ENCODE measurements at places on chromosomes 4 and X.

- DNase-seq, result no peak
Observed at GRCh38 chr4:112343330-112344080, 46.3 kb downstream of the ALPK1 start.

DNA sequence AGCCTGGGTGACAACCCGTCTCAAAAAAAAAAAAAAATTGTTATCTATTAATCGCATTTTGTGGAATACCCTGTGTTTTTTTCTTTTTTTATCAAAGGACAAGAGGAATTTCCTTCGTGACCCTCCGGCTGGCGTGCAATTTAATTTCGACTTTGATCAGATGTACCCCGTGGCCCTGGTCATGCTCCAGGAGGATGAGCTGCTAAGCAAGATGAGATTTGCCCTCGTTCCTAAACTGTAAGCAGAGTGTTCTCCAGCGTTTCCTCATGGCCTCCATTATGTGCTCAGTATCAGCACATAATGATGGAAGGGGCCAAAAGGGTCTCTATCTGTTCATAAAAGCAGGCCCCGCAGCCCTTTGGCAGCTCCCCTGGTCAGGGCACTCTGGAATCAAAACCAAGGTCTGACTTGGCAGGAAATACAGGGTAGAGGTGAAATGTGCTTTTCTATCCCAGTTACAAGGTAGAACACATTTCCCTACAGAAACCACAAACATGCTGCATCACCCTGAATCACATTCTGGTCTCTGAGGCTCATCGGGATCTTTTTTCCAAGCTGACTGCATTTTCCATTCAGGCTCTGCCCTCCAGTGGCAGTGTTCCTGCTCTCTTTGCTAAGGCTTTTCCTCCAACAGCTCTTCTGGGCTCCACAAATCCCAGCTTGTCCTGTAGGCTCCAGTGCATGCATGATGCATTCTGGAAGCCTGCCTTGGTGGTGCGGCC, 24.4 kb downstream of the SYAP1 start:
- peak; percentile 39 for DNase-seq

DNA sequence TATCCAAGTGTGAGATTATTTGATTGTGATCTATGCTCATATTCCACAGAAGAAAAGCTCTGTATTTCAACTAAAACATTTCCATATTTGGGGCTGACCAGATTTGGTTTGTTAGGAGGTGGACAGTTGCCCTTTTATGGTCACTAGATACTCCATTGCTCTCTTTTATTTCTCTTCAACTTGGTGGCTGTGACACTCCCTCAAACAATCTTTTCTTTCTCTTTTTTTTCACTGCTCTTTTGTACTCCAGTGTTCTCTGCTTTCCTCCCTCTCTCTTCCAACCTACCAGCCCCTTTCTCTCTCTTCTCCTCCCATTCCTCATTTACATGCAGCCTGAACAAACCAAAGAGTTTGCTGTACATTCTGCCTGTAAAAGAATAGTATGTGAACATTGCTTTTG, 48.8 kb downstream of the RBPJ start:
- no peak for DNase-seq

- no peak for DNase-seq
Observed at GRCh38 chr4:175238827-175239517, 320.8 kb downstream of the ADAM29 start.

- DNase-seq, result peak; percentile 84
Observed at GRCh38 chrX:150365051-150365989, 2.2 kb downstream of the MAMLD1 start.

GRCh38 chr4:26936284-26937065, 75.8 kb downstream of the STIM2 start:
- no peak for DNase-seq

- DNase-seq, result no peak
Observed at GRCh38 chrX:153547195-153547594, 29.8 kb downstream of the ATP2B3 start.

DNA sequence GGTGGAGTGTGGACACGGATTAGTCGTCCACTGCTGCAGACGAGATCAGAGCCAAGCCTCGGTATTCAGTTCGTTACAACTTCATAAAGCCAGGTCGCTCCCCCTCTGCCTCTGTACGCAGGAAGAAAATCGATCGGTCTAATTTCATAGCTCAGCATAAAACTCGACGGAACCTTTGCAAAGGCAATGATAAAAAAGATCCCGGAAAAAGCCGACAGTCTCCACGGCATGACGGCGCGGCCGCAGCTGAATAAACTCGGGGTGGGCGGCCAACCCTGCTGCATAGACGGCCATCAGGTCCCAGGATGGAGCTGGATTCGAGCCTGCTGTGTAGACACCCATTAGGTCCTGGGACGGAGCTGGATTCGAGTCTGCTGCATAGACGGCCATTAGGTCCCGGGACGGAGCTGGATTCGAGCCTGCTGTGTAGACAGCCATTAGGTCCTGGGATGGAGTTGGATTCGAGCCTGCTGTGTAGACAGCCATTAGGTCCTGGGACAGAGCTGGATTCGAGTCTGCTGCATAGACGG, 113.8 kb upstream of the PPP2R3B start:
- DNase-seq, result no peak

DNA sequence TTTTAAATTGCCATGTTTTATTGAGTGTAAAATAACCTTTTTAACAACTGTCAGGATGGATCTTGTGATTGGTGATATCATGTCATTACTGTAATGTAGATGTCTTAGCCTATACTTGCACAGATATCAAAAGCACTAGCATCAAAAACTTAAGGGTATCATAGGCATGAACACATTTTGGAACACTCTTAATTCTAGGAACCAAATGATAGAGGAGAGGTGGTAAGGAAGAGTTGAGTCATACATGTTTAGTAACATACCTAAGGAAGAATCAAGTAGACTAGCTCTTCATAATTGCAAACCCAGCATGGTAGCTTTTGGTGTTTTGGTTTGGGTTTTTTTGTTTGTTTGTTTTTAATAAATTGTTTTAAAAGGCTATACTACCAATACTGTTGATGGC, 43.4 kb downstream of the SMARCAD1 start:
- DNase-seq, result no peak

GRCh38 chr4:125315576-125316400, 1.0 kb downstream of the FAT4 start:
- peak; percentile 84 for DNase-seq

GRCh38 chrX:48835524-48836329, at the start of gene PCSK1N:
TSS of gene PCSK1N (minus strand) at chrX:48835610. CDS start at chrX:48835532, 78 bp downstream.
- no peak for DNase-seq

GRCh38 chrX:24190500-24191156, 41.1 kb downstream of the ZFX start:
- DNase-seq, result peak; percentile 74

GRCh38 chr4:15198070-15198727, 195.9 kb downstream of the CPEB2 start:
- DNase-seq, result peak; percentile 13

DNA sequence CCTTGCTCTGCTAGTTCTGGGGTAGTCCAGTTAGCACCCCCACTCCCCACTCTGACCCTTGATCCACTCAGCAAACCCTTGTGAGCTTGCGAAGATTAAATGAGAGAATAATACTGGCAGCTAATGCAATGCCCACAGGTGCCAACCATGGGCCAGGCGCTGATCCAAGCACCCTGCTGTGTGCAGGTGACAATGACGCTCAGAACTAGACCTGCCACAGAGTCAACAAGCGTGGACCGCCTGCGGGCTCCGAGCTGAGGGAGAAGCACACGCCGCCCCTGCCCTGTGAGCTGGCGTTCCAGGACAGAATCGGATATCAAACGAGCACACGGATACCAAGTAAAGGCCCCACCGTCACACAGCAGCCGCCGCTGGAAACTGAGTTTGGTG, 129.2 kb downstream of the FAM53A start:
- no peak for DNase-seq

- no peak for DNase-seq
Observed at GRCh38 chr4:79016878-79017277, 77.6 kb upstream of the PAQR3 start.

- DNase-seq, result no peak
Observed at GRCh38 chrX:20015422-20015821, 24.6 kb upstream of the BCLAF3 start.

DNA sequence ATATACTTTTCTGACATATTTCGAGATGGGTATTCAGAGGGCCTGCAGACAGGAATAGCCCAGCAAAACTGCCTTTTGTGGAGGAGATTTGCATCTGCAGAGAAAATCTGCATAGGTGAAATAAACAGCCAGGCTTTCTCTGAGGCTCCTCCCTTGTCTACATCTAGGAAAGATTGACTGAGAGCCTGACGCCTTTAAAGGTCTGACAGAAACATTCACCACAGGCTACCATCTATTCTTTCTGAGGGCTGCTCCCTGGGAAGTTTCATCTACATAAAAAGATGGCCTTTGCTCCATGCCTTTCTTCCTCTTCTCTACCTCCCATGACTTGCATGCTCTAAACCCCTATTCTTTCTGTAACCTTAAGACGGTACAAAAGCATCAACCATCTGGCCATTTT, 55.0 kb upstream of the AP1S2 start:
- no peak for DNase-seq

GRCh38 chrX:30577362-30577991, at the start of gene TASL:
TSS of gene TASL (minus strand) at chrX:30577766. CDS start at chrX:30560355, 17,411 bp downstream.
- no peak for DNase-seq

DNA sequence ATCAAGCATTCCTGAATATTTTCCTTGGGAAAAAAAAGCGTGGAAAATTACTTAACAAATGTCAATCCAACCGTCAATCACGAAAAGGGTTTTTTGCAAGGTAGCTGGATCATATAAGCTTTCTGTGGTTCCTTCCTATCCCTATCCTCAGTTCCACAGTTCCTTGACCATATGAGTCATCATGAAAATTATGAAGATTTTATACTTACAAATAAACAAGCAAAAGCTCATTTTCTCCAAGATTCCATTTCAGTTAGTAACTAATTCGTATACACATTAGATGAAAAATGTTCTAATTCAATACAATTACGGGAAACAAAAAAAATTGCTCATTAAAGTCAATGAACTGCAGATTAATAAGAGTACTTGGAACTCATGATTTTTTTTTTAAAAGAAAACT, 228.8 kb downstream of the NSUN7 start:
- no peak for DNase-seq

GRCh38 chr4:177367336-177367735, 57.7 kb downstream of the NEIL3 start:
- DNase-seq, result no peak

GRCh38 chr4:150181536-150181935, 103.3 kb downstream of the DCLK2 start:
- DNase-seq, result no peak

GRCh38 chrX:109992203-109992602, 10.7 kb upstream of the TMEM164 start:
- no peak for DNase-seq

GRCh38 chr4:99324979-99325378, 3.8 kb upstream of the ADH1B start:
- DNase-seq, result peak; percentile 96

GRCh38 chr4:187209921-187210613, 486.4 kb upstream of the FAT1 start:
- peak; percentile 68 for DNase-seq

- peak; percentile 93 for DNase-seq
Observed at GRCh38 chrX:2928583-2929434, at the start of gene ARSD. TSS of gene ARSD (minus strand) at chrX:2929339. CDS start at chrX:2929275, 64 bp downstream.

GRCh38 chr4:1994938-1995337, 13.8 kb downstream of the NELFA start:
- no peak for DNase-seq
